ENCODE measurements at places on chromosomes 2 and 18.

DNA sequence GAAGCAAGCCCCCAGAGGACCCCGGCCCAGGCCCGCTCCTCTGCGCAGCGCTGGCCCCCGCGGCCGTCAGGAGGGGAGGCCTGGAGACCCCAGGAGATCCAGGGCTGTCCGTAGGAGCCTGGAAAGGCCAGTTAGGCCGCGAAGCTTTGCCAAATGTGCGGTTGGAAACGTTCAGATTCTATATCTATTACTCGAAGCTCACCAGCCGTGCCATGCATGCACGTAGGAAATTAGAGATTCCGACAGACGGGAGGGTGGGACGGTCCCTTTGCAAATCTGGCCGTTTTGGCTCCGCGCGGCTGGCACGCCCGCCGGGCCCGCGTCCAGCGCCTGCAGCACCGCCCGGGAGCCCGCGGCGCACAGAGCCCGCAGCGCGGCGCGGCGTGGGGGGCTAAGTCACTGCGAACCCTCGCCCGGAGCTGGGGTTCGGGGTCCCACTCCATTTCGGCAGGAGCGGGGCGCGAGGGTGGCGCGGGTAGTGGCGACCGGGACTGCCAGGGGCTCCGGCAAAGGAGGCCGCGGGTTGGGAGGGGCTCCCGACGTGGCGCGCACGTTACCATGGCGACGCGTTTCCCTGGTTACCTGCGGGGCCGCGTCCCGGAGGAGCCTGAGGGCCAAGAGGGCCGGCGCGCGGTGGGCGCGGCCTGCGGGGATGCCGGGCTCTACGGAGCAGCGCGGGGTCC lies 488.6 kb upstream of the SMIM21 start:
- no peak for DNase-seq

DNA sequence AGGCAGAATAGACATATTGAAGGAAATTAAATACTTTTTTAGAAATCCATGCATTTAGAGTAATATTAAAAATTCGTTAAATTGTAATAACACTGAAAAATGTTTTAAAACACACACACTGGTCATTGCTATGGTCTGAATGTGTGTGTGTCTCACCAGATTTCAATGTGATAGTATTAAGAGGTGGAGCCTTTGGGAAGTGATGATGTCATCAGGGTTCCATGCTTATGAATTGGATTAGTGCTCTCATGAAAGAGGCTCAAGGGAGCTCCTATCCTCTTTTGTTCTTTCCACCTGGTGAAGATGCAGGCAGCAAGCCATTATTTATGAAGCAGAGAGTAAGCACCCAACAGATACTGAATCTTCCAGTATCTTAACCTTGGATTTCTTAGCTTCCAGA lies 441.8 kb downstream of the CDH2 start:
- no peak for DNase-seq

- no peak for DNase-seq
Observed at GRCh38 chr2:100246163-100247145, 75.8 kb downstream of the LONRF2 start.

- no peak for DNase-seq
Observed at GRCh38 chr2:105674859-105675541, 69.7 kb upstream of the NCK2 start.

GRCh38 chr2:12176623-12177454 lies 430.4 kb downstream of the LPIN1 start:
- DNase-seq: peak; percentile 34
